HT-29 (cell line): ENCODE measurements at places on chromosomes 12 and 14. TPM values are rescaled to one million over a fixed set of nuclear protein-coding genes. Genes with fewer than 3 reads are reported as not detected.

Gene ADAM20
- 0.51 TPM in 1 of 2 replicates, not detected in the other for total RNA-seq

Gene NOS1
- not detected in 2 replicates for total RNA-seq

Gene TAS2R42
- not detected in 2 replicates for total RNA-seq

Gene AVPR1A
- total RNA-seq = not detected in 2 replicates

Gene ZDHHC22
- total RNA-seq = not detected in 2 replicates

Gene DPF3
- not detected in 2 replicates for total RNA-seq

Gene EID3
- total RNA-seq = 6.2 and 8.7 TPM in 2 replicates

Gene ASCL1
- total RNA-seq = not detected in 2 replicates

Gene GLT1D1
- total RNA-seq = not detected in 2 replicates

Gene SRRM4
- not detected in 2 replicates for total RNA-seq

Gene SLC24A4
- total RNA-seq = not detected in 2 replicates

Gene RTN1
- total RNA-seq = not detected in 2 replicates

Gene KRT71
- not detected in 2 replicates for total RNA-seq

Gene SLC38A4
- total RNA-seq = 0.08 and 3.3 TPM in 2 replicates

Gene DNAI7
- not detected in 2 replicates for total RNA-seq

Gene VDR
- 15.3 and 15.4 TPM in 2 replicates for total RNA-seq

Gene METTL3
- total RNA-seq = 39.7 and 41.0 TPM in 2 replicates

Gene SLC35F4
- total RNA-seq = not detected in 2 replicates

Gene TEX22
- not detected in 2 replicates for total RNA-seq

Gene TAS2R8
- not detected in 2 replicates for total RNA-seq

Gene TTLL5
- total RNA-seq = 14.6 and 20.5 TPM in 2 replicates

Gene ADAM21
- total RNA-seq = not detected in 2 replicates

Gene POTEG
- total RNA-seq = not detected in 2 replicates

Gene ARMH4
- total RNA-seq = not detected in 2 replicates

Gene DDX24
- total RNA-seq = 66.9 and 67.7 TPM in 2 replicates

Gene PSME1
- 164 and 172 TPM in 2 replicates for total RNA-seq

Gene GLT8D2
- total RNA-seq = not detected in 2 replicates

Gene LTBP2
- 0.31 and 2.6 TPM in 2 replicates for total RNA-seq

Gene PZP
- not detected in 2 replicates for total RNA-seq

Gene NGB
- total RNA-seq = not detected in 2 replicates

Gene APOLD1
- 2.1 and 2.4 TPM in 2 replicates for total RNA-seq

Gene FOXN4
- not detected in 2 replicates for total RNA-seq

Gene TAS2R13
- total RNA-seq = 0.16 and 0.46 TPM in 2 replicates

Gene SPIC
- total RNA-seq = not detected in 2 replicates

Gene SDR9C7
- not detected in 2 replicates for total RNA-seq

Gene IFI27L2
- 52.3 and 56.9 TPM in 2 replicates for total RNA-seq

Gene EML5
- total RNA-seq = under 0.01 and 0.63 TPM in 2 replicates

Gene MMP17
- total RNA-seq = not detected in 2 replicates

Gene OAS2
- total RNA-seq = 3.4 and 5.8 TPM in 2 replicates

Gene RASSF8
- 0.05 TPM in 1 of 2 replicates, not detected in the other for total RNA-seq

Gene RNFT2
- 11.3 and 16.2 TPM in 2 replicates for total RNA-seq

Gene ENDOU
- not detected in 2 replicates for total RNA-seq

Gene MFAP5
- not detected in 2 replicates for total RNA-seq

Gene SLC39A2
- total RNA-seq = not detected in 2 replicates

Gene PRPH
- not detected in 2 replicates for total RNA-seq

Gene DNAH10
- total RNA-seq = under 0.01 TPM in 1 of 2 replicates, not detected in the other

Gene NYNRIN
- total RNA-seq = 21.3 and 25.1 TPM in 2 replicates

Gene TMPRSS12
- total RNA-seq = not detected in 2 replicates

Gene TGM1
- 2.2 and 2.8 TPM in 2 replicates for total RNA-seq

Gene MYO1A
- 0.76 and 1.8 TPM in 2 replicates for total RNA-seq

Gene NXPH4
- 0.97 and 2.8 TPM in 2 replicates for total RNA-seq

Gene DGKA
- total RNA-seq = 5.5 and 5.9 TPM in 2 replicates

Gene JDP2
- 15.5 and 16.0 TPM in 2 replicates for total RNA-seq

Gene TMEM132D
- total RNA-seq = not detected in 2 replicates
